Stimulated activated CD4-positive, alpha-beta T cell treated with anti-CD3 and anti-CD28 coated beads, Interleukin-1b, Interleukin-23, amount 100 ng/mL, for 1 hour (primary cell): ENCODE measurements at places on chromosomes 7 and 10.

- DNase-seq = no peak
These were observed 178.2 kb upstream of the NAMPT start for GRCh38 chr7:106462914-106463482.

DNA sequence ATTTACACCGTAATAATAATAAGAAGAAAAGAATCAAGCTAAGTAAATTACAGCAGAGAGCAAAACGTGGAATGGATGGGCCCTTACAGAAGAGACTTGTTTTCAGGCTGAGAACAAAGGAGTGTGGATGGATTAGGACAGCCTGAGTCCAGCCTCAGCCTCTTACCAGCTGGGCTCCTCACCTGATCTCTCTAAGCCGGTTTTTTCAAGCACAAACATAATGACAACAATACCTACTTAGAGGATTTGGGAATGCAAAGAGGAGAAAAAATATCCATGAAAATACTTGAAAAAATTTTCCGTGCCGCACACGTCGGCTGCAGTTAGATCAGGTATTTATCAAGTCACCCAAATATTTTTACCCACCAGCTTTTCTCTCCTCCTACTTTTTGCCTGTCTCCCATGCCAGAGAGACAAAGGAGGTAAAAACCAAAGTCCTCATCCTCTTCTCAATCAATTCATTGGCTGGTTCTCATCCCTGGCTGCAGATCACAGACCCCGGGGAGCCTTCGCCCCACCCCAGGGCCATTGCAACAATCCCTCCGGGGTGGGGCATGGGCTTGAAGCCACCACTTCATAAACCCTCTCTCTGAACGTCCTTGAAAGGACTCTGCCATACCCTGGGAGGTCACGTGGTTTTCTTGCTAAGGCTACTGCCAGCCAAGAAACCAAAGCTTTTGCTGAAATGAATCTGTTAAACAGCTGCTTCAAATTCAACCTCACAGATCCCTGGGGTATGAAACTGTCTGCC lies 29.7 kb upstream of the GTF2I start:
- DNase-seq = no peak

GRCh38 chr10:24086296-24087086 lies 122.4 kb upstream of the KIAA1217 start:
- no peak for DNase-seq

DNA sequence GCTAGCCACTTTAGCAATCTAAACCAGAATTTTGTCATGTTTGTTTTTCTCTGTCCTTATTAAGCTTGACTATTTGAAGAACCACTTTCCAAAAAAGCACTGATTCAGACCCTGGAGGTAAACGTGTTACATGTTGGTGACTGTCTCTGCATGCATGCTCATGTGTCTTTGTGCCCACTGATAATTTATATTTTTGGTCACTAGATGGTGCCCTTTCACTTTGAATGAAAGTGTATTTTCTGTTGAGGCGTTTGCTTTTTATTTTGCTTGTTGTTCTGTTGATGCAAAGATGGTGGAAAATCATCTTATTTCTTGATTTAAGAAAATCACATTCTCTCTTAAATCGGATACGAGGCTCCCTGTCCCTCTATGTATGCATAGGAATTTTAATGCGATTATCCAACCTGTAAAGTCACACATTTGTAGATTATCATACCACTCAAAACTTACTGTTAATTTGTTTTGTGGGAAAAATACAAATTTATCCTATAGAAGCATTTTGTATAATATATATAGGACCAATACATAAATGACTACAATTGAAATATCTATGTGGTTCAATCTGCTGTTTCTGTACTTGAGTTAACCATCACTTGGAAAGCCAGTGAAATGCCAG lies 269.3 kb downstream of the BICC1 start:
- no peak for DNase-seq

DNA sequence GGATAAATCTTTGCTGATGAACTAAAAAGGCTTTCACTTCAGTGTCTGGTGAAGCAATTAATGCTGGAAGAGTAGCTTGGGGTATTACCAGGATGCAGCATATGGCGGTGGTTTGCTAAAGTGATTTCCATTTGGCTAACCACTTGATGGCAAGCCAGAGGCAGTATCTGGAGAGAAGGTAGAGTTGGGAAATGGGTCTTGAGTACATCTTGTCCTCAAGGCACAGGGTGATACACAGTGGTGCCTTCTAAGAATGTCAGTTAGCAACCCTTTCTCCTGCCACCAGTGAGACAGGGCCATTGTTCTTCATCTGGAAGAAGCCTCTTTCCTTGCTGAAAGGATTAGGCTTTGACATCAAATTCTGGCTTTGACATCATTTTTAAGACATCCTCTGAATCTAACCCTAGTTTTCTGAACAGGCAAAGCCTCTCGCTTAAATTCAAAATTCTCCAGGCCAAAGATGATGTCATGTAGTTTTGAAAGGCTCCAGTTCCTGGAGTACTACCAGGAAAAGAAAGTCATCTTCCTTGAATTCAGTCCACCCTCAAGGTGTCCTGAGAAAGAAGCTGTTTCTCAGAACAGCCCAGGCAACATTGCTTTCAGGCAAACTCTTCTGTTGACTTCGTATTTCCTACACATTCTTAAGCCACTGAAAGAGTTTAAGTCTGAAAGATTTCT lies 162.4 kb downstream of the ARID5B start:
- DNase-seq = no peak

DNA sequence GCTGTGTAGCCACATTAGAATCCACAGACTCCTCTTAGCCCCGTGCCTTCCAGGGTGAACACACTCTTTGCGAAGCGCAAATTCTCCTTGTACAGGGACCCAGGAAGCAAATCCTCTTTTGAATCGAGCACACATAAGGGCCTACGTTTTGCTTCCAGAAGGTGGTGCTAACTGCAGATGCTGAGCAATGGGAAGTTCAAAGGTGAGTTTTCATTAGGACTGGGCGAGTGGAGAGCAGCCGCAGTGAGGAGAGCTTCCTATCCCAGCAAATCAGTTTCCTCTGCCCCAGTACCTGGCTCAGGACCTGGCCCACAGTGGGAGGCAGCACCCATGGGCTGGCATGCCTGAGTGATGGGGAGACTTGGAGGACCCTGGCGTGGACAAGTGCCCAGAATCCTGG lies 23.5 kb upstream of the GPR26 start:
- DNase-seq = no peak

- DNase-seq = no peak
These were observed 207.8 kb downstream of the DYNC1I1 start for GRCh38 chr7:95980167-95980566.

DNA sequence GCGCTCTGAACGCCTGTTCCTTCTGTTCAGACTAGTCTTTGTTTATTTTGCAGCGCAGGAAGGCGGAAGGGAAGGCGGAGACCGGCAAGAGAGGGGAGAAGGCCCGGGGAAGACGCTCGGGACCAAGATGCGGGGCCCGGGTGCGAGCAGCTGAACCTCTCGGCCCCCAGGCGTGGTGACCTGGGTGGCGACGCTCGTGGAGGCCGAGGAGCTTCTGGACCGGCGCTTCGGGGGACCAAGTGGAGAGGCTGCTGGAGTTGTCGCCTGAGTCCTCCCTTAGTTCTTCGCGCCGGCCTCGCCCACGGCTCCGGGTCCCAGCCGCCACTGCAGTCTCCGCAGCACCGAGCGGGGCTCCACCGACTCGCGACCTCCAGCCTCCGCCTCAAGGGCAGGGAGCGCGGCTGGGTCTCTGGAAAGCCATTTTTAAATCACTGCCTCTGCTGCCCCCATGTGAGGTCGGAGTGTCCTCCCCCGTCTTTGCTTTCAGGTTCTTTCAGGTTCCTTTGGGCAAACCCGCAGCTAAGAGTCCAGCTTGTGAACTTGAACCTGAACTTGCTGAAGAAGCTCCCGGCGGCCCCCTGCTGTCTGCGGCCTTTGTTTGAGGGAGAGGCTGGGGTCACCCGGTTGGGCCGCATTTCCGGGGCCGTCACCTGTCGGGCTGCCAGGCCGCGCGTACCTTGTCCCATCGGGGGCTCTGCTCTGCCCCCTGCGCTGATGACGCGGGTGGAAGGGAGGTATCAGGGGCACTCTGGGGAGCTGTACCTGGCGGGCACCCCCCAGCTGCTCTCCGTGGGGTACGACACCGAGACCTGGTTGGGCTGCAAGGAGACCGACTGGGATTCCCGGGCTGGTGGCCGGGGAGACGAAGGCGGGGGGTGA lies 136.0 kb downstream of the KIF20B start:
- DNase-seq = no peak

DNA sequence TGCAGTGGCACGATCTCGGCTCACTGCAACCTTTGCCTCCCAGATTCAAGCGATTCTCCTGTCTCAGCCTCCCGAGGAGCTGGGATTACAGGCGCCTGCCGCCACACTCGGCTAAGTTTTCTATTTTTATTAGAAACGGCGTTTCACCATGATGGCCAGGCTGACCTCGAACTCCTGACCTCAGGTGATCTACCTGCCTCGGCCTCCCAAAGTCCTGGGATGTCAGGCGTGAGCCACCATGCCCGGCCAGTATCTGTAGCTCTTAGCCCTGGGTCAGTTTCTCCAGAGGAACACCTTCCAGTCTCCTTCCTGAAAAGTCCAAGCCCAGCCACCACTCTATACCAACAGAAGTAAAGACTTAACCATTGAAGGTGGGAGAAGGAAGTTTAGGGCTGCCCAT lies 15.2 kb upstream of the ZKSCAN1 start:
- no peak for DNase-seq

GRCh38 chr10:82041018-82041417 lies 166.0 kb downstream of the NRG3 start:
- no peak for DNase-seq

DNA sequence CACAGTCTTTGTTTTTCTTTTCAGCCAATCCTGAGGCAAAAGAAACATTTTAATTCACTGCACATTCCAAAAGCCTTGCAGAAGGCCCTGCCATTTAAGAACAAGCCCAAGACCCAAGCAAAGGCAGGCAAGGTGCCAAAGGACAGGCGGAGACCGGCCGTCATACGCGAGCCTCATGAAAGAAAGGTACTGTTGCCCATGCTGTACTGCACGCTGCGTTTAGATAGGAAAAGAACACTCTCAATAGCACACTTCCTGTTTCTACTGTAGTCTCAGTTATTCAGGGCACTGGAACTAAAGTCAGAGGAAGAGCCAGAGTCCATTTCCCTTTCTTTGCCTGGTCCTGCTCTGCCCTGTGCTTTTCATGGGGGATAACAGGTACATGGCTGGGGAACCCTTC lies 47.6 kb downstream of the BMS1 start:
- no peak for DNase-seq

- no peak for DNase-seq
These were observed 68.7 kb upstream of the MDFIC start for GRCh38 chr7:114853189-114853588.

GRCh38 chr10:27513451-27514191 lies 9.5 kb downstream of the RAB18 start:
- DNase-seq = no peak

GRCh38 chr7:90262438-90262837 lies 17.5 kb downstream of the CFAP69 start:
- DNase-seq = no peak

- DNase-seq = no peak
These were observed 179.0 kb downstream of the NOC3L start for GRCh38 chr10:94183666-94184264.

GRCh38 chr10:79342811-79343561 lies 4.3 kb upstream of the PPIF start:
- no peak for DNase-seq

DNA sequence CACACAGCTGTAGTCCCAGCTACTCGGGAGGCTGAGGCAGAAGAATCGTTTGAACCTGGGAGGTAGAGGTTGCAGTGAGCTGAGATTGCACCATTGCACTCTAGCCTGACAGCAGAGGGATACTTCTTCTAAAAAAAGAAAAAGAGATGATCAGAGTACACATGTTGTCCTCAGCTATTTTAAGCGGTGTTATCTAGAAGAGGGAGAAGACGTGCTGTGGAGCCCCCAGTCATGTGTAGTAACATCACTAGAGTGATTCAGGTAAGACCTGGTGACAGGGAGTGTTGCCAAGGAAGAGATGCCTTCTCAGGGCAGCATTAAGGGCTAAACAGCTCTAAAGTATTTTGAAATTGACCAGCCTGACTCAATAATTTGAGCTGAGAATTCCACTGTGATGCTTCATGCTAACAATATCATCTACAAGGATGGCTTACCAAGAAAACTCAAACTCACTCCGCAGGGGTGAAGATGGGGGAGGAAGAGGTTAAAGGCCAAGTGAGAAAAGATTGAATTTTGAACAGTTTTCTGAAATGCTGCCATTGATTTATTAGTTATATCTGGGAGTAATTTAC lies 97.4 kb downstream of the KLF6 start:
- no peak for DNase-seq

DNA sequence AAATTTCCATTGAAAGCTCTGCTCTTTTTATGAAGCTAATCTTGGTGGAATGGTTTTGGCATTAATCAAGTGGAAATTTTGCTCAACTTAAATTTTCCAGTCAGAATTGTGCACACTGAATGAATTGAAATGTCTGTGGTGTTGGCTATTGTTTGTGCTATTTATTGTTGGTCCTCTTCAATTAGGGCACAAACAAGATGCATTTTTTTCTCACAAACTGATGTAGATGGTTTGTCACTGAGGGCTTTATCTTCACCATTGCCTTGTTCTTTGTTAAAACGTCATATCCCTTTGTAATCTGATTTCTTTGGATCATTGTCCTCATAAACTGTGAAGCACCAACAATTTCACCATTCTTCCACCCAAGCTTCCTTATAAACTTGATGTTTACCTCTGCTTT lies 152.1 kb upstream of the RHOBTB1 start:
- DNase-seq = no peak

- DNase-seq = no peak
These were observed 57.2 kb downstream of the SUGCT start for GRCh38 chr7:40192036-40192435.

DNA sequence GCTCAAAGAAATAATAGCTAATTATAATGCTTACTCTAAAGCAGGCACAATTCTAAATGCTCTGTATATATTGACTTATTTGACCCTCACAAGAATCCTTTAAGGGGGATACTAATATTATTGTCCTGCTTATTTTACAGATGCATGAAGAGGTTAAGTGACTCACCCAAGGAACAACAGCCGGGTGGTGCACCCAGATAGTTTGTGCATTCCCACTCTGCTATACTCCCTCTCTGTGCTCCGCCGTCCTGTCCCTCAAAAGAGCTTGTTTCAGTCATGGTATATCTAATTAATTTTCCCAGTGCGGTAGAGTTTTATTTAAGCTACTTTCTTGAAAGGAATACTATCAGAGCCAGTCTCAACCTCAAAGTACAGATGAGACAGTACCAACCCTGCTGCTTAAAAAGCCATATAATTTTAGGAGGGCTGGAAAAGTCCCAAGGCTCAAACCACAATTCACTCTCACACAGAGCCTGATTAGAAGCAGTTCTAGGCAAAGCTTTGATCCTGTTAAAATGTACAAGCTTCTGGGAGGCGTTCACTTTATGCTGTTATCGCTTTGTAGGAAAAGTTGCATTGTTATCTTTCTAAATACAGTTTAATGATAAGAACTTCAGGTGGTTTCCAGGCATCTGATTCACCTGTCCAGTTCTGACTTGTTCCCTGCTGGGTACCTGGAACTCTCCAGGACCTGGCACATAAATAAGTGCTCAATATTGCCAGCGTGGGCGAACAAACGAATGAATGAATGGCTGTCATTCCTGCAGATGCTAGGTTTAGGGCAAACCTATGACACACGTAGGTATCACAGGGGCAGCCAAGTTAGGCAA lies 261.5 kb upstream of the KLF14 start:
- no peak for DNase-seq
